ENCODE measurements at places on chromosomes 5 and 9.

DNA sequence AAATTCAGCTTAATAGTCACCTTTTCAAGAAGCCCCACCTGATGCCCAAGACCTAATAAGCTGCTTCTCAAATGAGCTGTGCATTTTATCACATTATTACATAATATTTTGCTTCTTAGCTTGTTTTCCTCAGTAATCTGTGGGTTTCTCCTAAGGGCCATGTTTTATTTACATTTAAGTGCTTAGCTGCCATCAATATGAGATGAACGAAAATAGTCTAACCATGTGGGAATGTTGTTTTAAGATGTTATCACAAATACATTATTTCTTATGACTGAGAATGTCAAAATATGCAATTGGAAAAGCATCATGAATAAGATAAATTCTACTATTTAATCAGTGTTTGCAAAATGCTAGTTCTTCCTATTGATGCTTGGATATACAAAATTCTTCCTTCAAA is 10.1 kb downstream of the ARRDC3 start:
- DNase-seq, result no peak

- no peak for DNase-seq
These were observed 73.5 kb downstream of the KIF4B start for GRCh38 chr5:155087036-155087435.

GRCh38 chr5:147687118-147687517 is 95.4 kb downstream of the JAKMIP2 start:
- no peak for DNase-seq

DNA sequence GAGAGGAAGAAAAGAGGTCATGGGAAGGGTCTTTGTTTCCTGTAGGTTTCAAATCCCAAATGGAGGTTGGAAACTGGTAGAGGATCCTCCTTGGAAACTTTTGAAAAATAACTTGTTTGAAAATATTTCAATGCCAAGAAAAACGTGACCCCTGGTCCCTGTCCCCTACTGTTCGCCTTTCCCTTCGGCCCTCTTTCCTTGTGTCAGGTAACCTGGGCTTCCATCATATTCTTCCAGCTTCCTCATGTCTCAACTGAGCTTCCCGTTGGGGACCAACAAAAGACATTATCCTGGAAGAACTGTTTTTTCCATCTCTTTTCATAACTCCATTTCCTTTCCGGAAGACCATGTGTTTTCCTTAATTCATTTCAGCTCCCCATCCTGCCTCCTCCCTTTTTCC is 266.8 kb upstream of the ANKRD55 start:
- no peak for DNase-seq

DNA sequence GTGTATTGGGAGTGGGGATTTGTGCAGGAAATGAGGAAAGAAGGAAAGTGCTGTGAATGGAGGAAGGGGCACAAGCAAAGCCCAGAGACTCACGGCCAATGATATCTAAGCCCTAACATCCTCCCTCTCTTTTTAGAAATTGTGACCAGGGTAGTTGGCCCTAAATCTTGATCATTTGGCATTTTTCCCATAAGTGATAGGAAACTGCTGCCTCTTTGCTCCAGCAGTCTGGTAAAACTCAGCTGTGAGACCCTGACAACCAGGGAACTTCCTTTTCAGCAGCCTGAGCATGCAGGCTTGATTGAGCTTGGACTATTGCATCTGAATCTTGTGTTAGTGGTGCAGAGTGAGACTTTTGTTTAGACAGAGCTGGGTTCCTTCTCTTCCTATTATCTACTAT is 9.6 kb upstream of the ADRB2 start:
- DNase-seq, result no peak

Measured in upper lobe of right lung (tissue), 1 donor.